Stimulated activated CD4-positive, alpha-beta T cell treated with anti-CD3 and anti-CD28 coated beads, Interleukin-15, amount 100 ng/mL, for 48 hours (primary cell): ENCODE measurements at places on chromosomes 16 and 17.

- no peak for DNase-seq
These were observed 2.3 kb downstream of the ORC6 start for GRCh38 chr16:46691726-46692125.

- DNase-seq, result no peak
These were observed 296.2 kb downstream of the SEC14L1 start for GRCh38 chr17:77437017-77437416.

DNA sequence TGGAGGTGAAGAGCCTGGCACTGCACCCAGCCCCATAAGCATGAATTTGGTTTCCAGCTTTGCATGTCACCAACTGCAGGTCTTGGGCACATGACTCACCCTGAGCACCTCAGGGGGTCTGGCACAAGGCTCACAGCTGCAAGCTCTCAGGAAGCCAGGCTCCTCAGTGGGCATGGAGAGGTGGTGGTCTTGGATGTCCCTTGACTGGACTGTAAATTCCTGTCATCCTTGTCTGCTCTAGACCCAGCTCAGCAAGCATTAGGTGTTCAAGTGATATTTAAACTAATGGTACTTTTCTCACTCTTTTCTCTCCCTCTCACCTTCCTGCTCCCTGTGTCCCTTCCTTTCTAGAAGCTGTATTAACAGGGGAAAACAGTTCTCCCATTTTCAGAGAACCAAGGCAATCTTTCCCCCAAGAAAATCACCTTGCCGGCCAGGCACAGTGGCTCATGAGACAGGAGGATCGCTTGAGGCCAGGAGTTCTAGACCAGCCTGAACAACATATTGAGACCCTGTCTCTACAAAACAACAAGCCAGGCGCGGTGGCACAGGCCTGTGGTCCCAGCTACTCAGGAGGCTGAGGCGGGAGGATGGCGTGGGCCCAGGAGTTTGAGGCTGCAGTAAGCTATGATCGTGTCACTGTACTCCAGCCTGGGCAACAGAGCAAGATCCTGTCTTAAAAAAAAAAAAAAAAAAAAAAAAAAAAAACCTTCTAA is 5.1 kb upstream of the KIFC3 start:
- no peak for DNase-seq

- DNase-seq, result no peak
These were observed 78.7 kb downstream of the ZDHHC7 start for GRCh38 chr16:84932681-84933080.

GRCh38 chr16:9258423-9259051 is 167.1 kb downstream of the HAPSTR1 start:
- no peak for DNase-seq

DNA sequence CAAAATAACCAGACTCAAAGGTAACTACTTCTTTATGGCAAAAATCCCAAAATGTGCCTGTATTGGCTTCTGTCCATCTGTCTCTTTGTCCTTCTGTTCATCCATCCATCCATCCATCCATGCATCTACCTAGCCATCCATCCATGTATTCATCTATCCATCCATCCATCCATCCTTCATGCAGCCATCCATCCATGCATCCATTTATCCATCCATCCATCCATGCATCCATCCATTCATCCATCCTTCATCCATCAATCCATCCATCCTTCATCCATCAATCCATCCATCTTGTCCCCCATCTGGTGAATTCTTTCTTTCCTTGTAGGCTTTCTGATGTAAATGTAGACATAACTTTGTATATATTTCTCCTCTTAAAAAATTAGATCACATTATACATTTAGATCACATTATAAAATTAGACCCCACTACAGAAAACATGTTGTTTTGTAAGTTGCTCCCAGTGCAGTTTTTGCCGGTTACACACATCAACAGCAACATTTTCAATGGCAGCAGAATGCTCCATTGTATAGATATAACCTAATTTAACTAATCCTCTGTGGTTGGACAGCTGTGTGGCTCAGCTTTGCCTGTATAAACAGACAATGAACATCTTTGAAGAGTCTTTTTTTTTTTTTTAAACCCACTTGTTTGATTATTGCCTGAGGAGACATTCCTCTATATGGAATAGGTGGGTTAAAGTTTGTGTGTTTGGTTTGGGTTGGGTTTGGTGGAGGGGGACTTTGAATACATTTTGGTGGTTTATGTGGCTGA is 72.0 kb downstream of the MSI2 start:
- no peak for DNase-seq

GRCh38 chr17:68450391-68450790 is 6.9 kb downstream of the WIPI1 start:
- DNase-seq, result no peak

DNA sequence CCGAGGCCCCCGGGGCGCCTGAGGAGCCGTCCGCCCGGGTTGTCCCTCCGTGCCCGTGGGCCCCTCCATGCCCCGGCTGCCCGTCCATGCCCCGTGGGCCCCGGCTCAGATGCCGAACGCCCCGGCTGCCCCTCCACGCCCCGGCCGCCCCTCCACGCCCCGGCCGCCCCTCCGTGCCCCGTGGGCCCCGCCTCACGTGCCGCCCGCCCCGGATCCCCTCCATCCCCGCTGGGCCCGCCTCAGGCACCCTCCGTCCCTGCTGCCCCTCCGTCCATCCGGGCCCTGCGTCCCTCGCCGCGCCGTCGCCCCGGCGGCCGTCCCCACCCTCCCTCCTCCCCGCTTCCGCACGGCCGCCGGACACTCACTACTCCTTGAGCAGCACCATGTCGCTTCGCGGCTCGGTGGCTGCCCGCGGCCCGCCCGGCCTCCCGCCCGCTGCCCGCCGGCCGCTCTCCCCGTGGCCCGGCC is 382 bp downstream of the PITPNA start:
- peak; percentile 13 for DNase-seq

GRCh38 chr16:49876716-49877129 is 20.8 kb upstream of the ZNF423 start:
- DNase-seq, result no peak

DNA sequence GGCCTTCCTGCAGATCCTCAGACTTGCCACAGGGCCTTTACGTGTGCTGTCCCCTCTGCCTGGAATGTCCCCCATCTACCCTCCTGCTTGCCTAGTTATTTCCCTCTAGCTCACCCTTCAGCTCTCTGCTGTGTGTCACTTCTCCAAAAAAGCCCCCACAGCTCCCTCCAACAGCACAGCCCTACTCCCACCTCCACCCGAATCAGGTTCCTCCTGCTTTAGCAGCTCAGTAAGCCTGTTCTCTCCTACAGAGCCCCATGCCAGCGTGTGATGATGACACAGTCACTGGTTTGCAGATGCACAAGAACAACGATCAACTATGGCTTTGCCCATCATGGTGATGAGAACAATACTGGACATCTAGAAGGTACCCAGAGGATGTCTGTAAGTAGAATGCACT is 7.1 kb upstream of the SAMD14 start:
- DNase-seq, result no peak

DNA sequence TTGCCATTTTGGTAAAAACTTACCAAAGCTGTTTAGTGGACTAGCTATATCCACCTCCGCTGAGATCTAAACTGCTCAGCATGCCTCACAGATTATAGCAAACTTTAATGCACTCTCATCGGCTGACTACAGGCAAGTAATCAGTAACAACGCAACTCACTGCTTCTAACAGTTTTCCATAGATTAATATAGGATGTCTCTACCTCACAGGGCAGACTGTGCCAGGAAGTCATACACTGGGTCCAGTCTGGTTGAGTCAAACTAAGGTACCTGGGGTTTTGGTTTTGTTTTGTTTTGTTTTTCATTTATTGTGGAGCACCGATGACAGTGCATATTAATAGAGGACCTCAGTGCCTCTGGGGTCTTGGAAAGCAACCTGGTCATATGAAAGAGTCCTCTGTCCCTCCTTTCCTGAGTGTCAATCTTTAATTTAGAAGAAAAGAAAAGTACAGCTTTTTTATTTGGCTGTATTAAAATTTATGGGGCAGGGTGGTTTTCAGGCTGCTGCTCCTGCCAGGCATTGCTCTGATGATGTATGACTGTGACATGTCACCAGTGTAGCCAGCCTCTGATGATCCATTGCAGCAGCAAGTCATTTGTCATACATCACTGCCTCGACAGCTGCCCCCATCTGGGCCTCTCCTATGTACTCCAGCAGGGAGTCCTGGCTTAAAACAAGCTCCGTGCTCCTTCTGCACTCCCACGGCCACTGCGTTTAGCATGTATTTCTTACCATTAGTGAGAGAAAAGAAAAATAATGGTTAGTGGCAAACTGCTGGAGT is 854.1 kb downstream of the KCNJ2 start:
- DNase-seq, result no peak

DNA sequence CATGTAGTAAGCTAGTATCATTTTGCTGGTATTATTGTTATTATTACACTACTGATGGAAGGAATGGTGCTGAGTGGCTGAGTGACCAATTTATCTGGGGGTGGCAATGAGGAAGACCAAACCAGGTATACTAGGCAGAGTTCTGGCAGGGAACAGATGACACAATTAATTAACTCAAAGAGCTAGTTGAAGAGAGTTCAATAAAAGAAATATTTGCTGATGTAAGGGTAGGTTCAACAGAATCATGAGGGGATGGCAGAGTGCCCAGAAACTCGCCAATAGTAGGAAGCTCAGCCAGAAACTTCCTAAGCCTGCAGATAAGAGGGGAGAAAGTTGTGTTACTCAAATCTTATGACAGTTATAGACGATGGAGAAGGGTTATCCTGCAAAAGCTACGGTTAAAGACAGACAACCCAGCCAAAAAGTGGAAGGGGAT is 352.5 kb downstream of the KCNJ2 start:
- no peak for DNase-seq

GRCh38 chr16:18041864-18042834 is 294.4 kb downstream of the NPIPA8 start:
- no peak for DNase-seq

DNA sequence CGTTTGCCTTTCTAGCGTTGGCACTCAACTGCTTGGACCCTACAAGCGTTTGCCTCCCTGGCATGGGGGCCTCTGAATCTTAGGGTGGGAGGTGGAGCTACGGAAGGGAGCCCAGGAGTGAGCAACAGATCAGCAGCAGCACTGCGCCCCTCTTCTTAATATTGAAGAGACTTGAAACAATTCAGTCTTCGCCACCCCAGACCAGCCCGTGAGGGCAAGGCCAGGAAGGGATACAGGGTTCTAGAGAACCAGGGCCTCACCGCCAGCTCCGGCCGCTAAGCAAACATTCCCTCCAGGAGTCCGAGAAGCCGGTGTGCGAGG is 1.5 kb upstream of the GPRC5C start:
- DNase-seq, result no peak

GRCh38 chr16:63174801-63175200 is 1138.6 kb upstream of the CDH8 start:
- no peak for DNase-seq

GRCh38 chr17:28926786-28927185 is 23.9 kb upstream of the DHRS13 start:
- no peak for DNase-seq

- peak; percentile 75 for DNase-seq
These were observed 7.5 kb downstream of the EIF1 start for GRCh38 chr17:41695954-41696757.

- no peak for DNase-seq
These were observed 845 bp downstream of the SP2 start for GRCh38 chr17:47896672-47897490.

DNA sequence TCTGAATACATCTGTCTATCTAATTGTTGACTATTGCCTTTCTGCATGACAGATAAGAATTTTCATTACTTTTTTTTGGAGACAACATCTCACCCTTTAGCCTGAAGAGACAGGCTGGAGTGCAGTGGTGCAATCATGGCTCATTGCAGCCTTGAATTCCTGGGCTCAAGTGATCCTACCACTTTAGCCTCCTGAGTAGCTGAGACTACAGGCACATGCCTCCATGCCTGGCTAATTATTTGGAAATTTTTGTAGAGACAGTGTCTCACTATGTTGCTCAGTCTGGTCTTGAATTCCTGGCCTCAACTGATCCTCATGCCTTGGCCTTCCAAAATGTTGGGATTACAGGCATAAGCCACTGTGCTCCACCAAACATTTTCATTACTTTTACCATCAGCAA is 99.8 kb upstream of the ELAC2 start:
- DNase-seq, result no peak

DNA sequence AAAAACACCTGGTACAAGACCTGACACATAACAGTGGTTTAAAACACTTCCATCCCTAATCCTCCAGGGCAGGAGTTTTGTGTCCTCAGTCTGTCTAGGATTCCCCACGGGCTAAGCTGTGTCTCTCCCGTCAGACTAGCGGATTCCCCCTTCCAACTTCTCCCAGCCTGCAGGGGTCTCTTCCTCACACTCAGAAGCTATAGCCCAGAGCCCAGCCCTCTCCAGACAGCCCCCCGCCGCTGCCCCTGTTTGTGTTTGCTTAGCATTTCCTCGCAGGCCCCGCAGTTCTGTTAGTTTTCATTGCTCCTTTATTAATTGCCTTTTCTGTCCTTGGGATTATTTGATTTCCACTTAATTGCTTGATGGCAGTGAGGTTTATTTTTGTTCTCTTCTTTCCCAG is 91.2 kb downstream of the TMEM132E start:
- no peak for DNase-seq

DNA sequence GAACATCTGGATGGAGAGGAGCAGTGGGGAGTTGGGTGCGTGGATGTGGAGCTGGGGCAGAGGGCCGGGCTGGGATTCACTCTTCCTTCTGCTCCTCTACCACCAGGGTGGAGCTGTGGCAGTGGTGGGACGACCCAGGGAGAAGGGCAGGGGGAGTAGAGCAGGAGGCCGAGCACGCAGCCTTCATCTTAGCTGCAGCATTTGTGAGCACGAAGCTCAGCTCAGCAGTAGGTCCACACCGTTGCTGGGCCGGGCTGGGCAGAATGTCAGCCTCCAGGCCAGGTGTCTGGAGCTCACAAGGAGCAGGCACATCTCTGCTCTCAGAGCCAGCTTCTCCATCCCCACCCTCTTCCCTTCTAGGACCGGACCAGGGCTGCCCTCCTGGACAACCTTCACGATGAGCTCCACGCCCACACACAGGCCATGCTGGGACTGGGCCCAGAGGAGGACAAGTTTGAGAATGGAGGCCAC is 55.7 kb downstream of the OR1D5 start:
- no peak for DNase-seq

DNA sequence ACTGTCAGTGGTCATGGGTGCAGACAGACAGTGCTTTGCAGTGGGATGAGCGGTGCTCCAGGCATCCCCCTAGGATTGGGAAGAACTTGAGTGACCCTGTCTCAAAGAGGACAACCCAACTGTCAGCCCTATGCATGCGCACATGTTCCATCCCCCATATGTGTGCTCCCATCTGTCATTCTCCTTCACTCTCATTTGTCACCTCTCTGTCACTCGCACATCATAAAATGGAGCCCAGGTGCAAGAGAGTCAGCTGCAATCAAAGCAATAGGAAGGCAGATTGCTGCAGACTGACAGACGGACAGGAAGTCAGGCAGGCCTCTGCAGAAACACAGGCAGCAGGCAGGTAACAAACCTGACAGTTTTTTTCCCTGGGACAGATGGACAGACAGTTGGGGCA is 101.8 kb upstream of the CCL1 start:
- DNase-seq, result no peak

- no peak for DNase-seq
These were observed 10.9 kb upstream of the HS3ST6 start for GRCh38 chr16:1929105-1929504.
